ENCODE measurements at places on chromosomes 6 and 20.
A peak's percentile ranks its signal among the peaks of the same experiment; 100 is the strongest.

DNA sequence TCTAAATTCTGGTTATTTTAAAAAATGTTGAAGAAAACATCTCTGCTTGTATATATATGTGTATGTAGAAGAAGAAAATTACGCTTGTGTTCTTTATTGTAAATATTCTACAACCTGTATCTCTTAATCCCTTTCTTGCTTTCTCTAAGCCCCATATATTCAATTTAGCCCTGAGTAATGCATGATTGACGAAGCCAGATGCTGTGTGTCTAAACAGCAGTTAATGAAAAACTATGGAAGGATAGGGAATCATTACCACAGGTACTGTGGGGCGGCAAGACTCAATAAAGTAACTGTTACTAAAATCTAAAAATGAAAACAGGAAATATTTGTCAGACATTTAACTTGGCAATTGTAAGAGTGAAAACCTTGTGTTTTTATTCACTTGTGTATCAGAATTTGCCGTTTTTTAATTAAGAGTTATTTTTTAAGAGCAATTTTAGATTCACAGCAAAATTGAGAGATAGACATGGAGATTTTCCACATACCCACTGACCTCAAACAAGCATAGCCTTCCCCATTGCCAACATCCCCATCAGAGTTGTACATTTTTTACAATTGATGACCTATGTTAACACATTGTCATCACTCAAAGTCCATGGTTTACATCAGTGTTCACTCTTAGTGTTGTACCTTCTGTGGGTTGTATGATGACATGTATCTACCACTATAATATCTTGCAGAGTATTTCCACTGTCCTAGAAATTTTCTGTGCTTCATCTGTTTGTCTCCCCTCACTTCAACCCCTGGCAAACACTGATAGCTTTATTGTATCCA lies 76.7 kb downstream of the BCKDHB start:
- DNase-seq: peak; percentile 36

DNA sequence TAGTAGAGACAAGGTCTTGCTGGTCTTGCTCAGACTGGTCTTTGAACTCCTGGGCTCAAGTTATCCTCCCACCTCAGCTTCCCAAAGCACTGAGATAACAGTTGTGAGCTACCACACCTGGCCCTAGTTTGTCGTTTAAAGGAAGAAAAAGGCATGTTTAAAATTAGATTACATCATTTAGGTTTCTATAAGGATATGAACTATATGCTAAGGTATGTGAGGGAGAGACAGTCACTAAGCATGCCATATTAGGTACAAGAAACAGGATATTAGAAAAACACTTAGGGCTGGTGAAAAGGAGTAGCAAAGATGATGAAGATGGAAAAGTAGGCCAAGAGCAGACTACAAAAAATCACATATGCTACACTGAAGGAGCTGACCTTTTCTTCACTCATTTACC lies 106.4 kb downstream of the ASCC3 start:
- no peak for DNase-seq

DNA sequence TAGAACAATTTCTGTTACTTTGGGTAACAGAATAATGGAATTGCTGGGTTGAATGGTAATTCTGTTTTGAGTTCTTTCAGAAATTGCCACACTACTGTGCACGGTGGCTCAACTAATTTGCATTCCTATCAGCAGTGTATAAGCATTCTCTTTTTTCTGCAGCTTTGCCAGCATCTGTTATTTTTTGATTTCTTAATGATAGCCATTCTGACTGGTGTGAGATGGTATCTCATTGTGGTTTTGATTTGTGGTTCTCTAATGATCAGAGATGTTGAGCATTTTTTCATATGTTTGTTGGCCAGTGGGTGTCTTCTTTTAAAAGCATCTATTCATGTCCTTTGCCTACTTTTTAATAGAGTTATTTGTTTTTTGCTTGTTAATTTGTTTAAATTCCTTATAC lies 846.8 kb downstream of the KIF16B start:
- DNase-seq: no peak

GRCh38 chr6:32558426-32559057 lies 28.5 kb upstream of the HLA-DRB5 start:
- no peak for DNase-seq

- no peak for DNase-seq
Measured at GRCh38 chr6:149323925-149324324, 6.4 kb downstream of the TAB2 start.

DNA sequence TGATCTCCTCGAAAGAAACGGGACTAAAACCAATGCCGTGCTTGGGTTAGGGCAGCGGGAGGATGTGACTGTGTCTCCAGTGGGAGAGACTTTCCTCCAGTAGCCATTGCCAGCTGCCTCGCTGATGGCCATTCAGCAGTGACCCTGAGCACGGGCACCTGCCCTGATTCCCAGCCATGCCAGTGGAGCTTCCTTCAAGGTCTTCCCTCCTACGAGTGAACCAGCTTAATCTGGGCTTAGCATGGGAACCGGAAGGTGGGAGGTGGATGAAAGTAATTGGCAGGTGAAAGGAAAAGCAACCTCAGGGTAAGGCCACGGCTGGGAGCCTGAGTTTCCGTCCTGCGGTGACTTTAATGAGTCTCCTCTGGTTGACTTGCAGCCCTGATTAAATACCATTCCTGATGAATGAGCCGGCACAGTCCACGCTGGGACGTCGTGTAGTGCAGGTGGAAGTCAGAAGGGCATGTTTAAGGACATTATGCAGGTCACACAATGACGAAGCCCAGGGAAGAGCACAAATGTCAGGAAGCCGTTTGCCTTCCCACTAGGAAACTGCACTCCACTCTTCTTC lies 813.5 kb downstream of the QKI start:
- no peak for DNase-seq

- no peak for DNase-seq
Measured at GRCh38 chr6:147135211-147135681, 69.0 kb upstream of the STXBP5 start.

GRCh38 chr6:159357211-159357915 lies 188.2 kb downstream of the FNDC1 start:
- no peak for DNase-seq

GRCh38 chr20:63267691-63268090 lies 4.9 kb upstream of the ARFGAP1 start:
- no peak for DNase-seq

- no peak for DNase-seq
Measured at GRCh38 chr6:18433059-18433458, 45.9 kb downstream of the RNF144B start.

DNA sequence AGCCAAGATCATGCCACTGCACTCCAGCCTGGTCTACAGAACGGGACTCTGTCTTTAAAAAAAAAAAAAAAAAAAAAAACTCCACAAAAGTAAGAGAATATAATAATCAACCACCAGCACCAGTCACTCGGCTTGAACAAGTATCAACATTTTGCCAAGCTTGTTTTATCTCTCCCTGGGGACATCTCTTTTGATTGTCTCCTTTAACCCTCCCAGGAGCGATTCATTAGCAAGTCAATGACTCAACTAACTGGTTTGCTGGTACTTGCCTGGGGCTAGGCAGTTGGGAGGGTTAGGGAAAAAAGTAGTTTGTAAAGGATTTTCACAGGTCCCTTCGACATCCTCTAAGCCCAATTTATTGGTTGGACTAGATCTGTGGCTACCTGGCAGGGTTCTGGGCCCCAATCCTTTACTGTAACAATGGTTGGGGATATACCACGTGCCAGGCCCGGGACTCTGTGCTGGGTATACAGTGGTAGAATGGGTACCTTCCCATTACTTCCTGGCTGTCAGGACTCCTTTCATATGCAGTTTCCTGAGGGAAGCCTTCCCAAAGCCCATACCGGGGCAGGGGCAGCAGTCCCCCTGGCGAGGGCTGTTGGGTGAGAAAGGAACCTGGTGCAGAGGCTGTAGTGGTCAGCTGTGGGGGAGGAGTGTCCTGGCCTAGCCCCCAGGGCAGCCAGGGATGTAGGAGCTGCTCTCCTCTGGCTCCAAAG lies 12.2 kb downstream of the TGIF2 start:
- no peak for DNase-seq

DNA sequence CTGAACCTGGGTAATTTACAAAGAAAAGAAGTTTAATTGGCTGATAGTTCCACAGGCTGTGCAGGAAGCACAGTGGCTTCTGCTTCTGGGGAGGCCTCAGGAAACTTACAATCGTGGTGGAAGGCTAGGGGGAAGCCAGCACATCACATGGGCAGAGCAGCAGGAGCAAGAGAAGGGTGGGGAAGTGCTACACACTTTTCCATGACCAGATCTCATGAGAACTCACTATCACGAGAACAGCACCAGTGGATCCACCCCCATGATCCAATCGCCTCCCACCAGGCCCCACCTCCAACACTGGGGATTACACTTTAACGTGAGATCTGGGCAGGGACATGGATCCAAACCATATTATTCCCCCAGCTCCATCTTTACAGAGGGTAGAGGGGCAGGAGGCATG lies 166.4 kb downstream of the NFATC2 start:
- DNase-seq: no peak

DNA sequence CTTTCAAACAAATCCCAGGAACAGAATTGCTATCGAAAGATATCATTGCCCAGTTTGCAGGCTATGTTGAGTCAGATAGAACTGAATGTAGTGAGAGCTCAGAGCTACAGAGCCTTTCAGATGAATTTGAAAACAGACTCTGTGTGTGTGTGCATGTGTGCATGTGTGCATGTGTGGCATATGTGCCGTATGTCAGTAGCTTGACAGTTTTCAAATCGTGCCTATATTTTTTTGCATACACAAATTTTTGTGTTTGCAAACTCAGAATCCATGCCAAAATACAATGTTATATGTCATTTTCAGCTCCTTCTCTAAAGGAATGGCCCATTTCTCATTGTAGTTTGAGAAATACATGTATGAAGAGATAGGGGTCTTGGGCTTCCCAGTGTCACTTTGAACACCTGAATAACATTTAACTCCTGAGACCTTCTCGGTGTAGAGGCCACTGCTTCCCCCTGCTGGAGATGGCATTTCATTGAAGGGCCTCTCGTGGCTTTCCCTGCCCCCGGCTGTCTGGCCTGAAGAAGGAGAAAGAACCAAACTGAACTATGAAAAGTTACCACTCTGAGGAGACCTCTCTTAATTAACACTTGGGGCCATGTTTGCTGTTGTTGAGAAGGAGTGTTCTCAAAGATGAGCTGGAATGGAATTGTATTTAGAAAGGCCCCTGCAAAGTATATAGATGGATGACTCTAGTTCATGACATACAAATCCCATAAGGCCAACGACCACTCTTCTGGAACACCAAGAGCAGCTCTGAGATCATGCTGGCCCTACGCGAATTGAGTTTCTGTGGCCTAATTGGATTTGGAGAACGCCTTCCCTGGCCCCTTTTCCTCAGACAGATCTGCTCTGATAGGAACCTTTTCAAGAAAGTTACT lies 58.7 kb downstream of the VAPB start:
- peak; percentile 63 for DNase-seq

DNA sequence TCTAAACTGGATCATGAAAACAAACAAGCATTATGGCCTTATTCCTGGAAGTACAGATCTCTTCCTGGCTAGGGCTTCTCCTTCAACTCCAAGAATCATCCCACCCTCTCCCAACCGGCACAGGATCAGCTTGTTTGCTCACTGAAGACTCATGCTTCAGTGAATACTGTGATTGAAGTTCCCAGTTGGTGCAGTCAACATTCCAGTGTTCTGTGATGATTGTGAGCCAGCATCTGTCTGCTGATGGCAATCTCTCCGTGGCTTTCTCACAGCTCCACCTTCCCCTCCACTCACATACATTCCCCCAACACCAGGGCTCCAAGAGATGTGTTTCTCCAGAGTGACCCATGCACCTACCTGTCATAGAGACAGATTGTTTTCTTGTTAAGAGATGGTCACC lies 421.3 kb upstream of the BTBD3 start:
- DNase-seq: no peak

- no peak for DNase-seq
Measured at GRCh38 chr6:45477278-45477677, 99.5 kb upstream of the SUPT3H start.

DNA sequence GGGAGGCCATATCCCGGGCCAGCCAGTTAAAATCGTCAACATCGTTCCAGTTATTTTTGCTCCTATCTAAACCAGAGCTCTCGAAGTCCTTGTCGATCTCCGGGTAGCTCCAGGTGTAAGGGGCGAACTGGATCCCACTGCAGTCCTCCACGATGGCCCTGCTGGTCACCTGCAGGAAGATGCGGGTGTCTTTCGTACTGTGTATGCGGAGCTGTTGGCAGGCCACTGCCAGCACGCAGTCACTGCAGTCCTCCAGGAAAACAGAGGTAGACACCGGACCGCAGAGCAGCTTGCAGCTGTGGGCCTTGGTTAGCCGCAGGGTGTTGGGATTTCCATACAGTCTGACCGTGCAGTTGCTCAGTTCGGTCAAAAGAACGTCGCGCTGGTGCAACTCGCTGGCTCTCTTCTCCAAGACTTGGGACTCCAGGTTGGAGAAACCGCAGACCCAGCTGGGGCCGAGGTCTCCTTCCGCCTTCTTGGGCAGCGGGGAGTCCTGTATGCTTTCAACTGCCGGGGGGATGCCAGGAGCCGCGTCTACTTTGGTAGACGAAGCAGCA lies 742 bp downstream of the TBCC start:
- peak; percentile 16 for DNase-seq

- no peak for DNase-seq
Measured at GRCh38 chr20:36260316-36260715, 24.0 kb downstream of the AAR2 start.

GRCh38 chr6:22891934-22892333 lies 322.6 kb downstream of the HDGFL1 start:
- peak; percentile 2 for DNase-seq

DNA sequence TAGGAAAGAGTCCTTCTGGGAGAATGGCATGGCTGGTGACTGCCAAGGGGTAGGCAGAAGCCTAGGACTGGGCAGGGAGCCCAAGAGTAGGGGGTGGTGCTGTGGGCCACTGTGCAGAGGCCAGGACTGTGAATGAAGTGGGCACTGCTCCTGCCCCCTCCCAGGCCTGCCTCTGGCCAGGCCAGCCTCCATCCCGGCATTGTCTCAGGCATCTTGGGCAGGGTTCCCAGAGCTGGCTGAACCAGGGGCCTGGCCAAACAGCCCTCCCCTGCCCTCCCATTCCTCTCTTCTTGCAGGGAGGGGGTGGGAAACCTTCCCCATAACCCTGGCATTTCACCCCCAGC lies 81.6 kb downstream of the MRPL14 start:
- no peak for DNase-seq

DNA sequence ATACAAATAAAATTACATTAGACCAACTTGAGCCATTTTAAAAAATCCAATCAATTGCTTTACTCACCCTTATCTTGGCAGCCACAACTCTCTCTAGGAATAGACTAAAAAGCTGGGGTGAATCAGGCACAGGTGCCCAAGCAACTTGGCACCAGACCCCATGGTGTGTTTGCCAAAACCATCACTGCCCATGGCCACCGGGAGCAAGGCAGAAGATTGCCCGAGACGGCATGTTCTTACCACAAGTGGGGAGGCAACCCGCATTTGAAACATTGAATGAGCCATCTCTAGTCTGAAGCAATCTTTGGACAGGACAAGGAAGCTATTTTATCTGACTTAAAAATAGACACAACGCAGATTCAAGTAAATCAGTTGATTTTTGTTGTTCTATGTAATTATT lies 69.0 kb downstream of the SMLR1 start:
- DNase-seq: no peak

GRCh38 chr6:89702349-89702748 lies 63.8 kb upstream of the LYRM2 start:
- DNase-seq: no peak

- DNase-seq: no peak
Measured at GRCh38 chr6:133999305-133999704, 46.3 kb downstream of the TBPL1 start.

Measured in ACHN (cell line).